Stimulated activated CD8-positive, alpha-beta memory T cell treated with anti-CD3 and anti-CD28 coated beads, Interleukin-4, amount 100 ng/mL, for 24 hours (primary cell): ENCODE measurements at places on chromosomes 2 and 18.

DNA sequence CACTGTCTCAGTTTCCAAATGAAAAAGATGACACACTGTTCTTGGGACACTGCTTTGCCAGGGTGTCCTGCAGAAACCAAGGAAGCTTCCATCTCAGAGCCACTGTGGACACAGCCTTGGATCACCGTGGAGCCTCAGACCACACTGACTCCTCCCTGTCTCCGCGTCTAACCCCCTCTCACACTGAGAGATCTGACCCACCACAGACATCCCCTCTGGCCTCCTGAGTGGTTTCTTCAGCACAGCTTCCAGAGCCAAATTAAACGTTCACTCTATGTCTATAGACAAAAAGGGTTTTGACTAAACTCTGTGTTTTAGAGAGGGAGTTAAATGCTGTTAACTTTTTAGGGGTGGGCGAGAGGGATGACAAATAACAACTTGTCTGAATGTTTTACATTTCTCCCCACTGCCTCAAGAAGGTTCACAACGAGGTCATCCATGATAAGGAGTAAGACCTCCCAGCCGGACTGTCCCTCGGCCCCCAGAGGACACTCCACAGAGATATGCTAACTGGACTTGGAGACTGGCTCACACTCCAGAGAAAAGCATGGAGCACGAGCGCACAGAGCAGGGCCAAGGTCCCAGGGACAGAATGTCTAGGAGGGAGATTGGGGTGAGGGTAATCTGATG is 113.4 kb upstream of the PKDCC start:
- no peak for DNase-seq

- no peak for DNase-seq
Observed at GRCh38 chr2:200356857-200357384, 50.4 kb downstream of the SPATS2L start.

- DNase-seq: no peak
Observed at GRCh38 chr2:171515672-171516298, 6.5 kb upstream of the CYBRD1 start.

DNA sequence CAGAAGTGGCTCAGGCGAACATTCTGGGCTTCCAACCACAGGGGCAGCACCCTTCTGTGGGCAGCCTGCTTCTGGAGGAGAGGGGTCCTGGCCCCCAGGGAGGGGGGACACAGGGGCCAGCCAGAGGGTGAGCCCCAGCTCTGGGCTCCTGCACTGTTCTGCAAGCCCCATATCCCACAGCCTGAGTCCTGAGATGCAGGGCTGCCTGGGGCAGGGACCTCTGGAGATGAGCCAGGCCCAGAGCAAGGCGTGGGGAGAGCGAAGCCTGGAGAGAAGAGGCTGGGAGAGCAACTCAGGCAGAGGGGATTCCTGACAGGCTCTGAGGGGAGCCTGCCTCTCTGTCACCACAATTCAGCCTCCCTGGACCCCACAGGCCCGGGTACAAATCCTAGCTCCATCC is 13.5 kb upstream of the PRSS56 start:
- no peak for DNase-seq

DNA sequence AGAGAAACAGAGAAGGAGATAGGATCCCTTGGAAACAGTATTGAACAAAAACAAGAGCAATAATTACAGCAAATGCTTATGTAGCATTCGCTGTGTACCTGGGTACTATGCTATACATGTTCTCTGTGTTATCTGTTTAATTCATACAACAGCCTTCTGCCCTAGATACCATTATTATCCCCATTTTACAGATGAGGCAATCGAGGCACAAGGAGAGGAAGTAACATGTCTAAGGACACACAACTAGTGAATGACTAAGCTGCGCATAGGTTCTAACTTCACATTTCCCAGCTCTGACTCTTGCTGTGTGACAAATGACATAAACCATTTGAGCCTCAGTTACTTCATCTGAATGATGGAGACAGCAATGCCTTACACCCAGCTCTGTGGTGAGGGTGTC is 70.5 kb downstream of the VSNL1 start:
- DNase-seq: no peak

DNA sequence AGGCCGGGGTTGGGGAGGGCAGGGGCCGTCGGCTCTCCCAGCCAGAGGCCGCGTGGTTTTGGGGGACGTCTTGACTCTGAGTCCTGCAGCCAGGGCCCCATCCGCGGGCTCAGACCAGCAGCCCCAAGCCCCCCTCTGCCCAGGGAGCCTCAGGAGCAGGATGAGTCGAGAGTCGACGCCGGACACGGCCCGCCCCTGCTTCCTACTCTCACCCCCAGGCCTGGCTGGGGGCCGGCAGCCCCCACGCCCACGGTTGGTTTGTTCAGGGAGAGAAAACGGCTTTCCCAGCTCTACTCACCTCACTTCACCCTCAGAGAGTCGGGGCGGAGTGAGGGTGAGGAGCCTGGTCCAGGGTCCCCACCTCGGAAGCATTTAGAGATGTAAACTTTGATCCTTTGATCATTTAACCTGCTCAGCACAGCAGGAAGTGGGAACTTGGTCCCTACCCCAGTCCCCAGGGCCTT is 6.9 kb downstream of the SNORC start:
- no peak for DNase-seq

GRCh38 chr2:126288362-126288761 is 367.6 kb upstream of the GYPC start:
- no peak for DNase-seq

DNA sequence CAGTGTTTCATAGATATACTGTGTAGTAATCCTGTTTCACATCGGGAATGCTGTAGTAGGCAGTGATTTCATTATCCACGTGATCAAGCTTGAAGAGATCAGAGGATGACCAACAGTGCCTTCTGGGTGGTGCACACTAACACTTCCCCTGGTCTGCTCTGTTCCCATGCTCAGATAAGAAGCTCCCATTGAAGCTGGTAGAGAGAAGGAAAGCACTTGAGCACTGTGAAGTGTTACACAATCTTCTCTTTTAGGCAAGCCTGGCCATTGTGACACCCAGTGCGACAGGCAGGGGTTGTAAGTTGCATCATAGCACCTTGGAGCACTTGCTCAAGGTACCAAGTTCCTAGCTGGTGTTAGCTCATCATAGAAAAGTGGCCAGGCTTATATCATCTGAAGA is 30.6 kb upstream of the GPD2 start:
- DNase-seq: no peak

DNA sequence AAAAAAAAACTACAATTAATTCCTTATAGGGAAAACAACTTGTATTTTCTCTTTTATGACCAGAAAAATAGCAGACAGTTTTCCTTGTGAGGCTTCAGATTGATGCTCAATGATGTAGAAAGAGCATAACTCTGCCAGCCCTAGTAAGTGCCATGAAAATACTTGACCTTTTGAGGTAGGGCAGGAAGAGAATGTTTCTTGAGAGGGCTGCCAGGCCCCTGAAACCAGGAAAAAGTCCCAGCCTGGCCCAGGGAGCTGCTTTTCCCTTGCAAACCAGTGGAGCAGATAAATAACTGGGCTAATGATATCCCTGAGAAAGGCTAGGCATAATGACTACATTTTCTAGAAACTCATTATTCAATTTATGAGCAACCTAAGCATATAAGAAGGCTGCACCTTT is 126.8 kb downstream of the SLC8A1 start:
- DNase-seq: no peak

- no peak for DNase-seq
Observed at GRCh38 chr18:26386002-26386401, 159.8 kb downstream of the TAF4B start.

DNA sequence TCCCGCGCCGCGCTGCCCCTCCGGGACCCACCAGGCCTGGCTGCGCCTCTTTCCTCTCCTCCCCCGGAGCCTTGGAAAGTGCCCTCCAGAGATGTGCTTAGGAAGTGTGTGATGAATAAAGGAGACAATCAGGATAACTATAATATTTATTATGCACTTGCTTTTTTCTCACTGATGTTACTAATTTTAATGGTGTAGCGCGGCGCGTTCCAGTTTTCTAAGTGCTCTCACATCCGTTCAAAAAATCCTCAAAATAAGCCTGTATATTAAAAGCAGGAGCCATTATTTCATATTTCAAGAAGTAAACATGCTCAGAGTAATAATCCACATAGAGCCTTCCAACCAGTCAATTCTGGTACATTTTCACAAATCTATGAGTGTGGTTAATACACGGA is 941 bp upstream of the MPPE1 start:
- DNase-seq: no peak

GRCh38 chr18:51639541-51639940 is 442.1 kb upstream of the MEX3C start:
- no peak for DNase-seq

GRCh38 chr2:141620372-141620771 is 510.4 kb downstream of the LRP1B start:
- no peak for DNase-seq

- no peak for DNase-seq
Observed at GRCh38 chr2:229749779-229750178, 35.4 kb upstream of the DNER start.

GRCh38 chr2:2648094-2648493 is 317.0 kb upstream of the MYT1L start:
- no peak for DNase-seq

- no peak for DNase-seq
Observed at GRCh38 chr2:134536296-134536695, 182.5 kb downstream of the TMEM163 start.

DNA sequence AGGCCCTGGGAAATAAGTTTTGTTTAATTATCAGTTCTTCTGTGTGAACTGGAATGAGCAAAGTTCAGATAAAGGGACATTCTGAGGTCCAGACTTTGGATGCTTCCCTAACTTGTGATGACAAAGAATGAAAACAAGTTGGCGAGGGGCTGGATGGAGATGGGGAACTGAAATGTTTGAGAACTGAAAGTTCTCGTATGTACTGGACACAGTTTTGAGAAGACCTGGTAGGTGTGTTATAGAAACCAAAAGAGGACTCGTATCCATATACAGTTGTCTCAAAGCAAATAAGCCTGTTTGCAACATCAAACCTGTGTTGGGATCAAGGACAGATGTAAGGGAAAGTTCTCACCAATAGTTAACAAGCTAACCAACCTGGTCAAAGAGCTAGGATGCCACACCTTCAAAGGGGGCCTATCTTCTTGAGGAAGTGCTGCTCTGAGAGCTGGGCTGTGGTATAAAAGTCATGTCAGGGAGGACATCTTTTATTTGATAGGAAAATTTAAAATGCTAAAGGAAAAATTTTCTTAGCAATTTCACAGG is at the start of gene UPP2:
Gene UPP2, plus strand, starts transcription at position 493 of the 543 bp plus-strand sequence. CDS start 188 bp downstream, outside the sequence.
- DNase-seq: no peak

GRCh38 chr2:61938511-61938910 is 33.0 kb downstream of the COMMD1 start:
- no peak for DNase-seq

GRCh38 chr2:192443831-192444230 is 249.1 kb upstream of the TMEFF2 start:
- no peak for DNase-seq

DNA sequence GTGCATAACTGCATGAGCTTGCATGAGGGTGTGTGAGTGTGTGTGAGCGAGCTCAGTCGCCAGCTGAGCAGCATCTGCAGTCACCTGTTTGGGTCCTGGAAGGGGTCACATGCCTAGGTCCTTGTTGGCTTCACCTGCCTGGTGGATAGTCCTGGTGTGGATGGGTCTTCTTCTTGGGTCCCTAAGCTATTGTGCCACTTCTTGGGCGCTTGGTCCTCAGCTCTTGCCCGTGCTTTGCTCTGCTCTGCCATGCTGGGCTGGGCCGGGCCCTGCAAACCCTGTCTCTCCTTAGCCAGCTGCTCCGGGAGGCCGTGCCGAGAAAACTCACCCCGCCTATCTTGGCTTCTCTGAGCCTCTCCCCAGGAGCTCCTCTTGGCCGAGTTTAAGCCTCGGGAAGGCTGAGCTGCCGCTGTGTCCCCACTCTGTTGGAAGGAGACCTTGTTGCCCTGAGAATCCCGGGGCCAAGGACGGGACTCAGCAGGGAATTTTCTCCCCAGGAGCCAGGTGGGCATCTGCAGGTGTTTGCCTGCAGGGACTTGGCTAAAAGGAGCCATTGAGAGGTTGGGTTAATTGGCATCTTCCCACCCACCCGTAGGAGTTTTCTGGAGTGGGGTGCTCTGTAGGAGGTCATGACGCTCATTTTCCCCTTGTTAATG is 300.8 kb downstream of the NDUFA10 start:
- no peak for DNase-seq

DNA sequence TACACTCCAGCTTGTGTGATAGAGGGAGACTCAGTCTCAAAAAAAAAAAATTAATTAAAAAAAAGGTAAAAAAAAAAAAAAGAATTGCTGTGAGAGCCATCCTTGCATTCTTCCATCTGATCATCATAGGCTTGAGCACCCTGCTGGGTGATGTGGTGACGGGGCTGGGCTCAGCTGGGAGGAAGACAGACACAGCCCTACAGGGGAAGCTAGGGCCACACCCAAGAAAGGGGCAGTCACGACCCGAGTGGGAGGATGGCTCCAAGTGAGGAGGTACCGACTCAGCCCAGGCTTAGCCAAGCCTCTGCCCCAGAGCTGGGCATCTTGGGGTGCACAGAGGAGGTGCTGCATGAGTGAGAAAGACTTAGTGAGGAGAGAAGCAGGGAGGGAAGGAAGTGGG is 165.5 kb downstream of the SH3RF3 start:
- DNase-seq: no peak

DNA sequence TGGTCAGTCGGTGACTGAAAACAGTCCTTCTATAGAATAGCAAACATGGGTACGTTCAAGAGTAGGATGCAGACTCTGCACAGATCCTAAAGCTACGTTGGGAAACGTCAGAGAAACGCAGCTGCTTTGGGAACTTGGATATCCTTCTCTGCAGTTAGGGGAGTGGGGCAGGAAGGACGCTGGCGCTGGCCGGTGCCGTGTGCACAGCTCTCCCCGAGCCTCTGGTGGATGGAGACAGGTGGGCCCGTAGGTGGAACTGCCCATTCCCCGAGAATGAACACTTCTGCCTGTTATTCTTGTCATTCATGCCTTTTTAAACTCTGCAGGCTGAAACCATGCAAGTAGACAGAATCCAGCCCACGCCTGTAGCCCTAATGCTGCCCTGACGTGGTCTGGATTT is 91.7 kb upstream of the MBOAT2 start:
- no peak for DNase-seq

- no peak for DNase-seq
Observed at GRCh38 chr2:122033778-122034177, 278.3 kb downstream of the TSN start.

GRCh38 chr2:178632729-178633128 is 152.5 kb downstream of the PLEKHA3 start:
- DNase-seq: no peak

DNA sequence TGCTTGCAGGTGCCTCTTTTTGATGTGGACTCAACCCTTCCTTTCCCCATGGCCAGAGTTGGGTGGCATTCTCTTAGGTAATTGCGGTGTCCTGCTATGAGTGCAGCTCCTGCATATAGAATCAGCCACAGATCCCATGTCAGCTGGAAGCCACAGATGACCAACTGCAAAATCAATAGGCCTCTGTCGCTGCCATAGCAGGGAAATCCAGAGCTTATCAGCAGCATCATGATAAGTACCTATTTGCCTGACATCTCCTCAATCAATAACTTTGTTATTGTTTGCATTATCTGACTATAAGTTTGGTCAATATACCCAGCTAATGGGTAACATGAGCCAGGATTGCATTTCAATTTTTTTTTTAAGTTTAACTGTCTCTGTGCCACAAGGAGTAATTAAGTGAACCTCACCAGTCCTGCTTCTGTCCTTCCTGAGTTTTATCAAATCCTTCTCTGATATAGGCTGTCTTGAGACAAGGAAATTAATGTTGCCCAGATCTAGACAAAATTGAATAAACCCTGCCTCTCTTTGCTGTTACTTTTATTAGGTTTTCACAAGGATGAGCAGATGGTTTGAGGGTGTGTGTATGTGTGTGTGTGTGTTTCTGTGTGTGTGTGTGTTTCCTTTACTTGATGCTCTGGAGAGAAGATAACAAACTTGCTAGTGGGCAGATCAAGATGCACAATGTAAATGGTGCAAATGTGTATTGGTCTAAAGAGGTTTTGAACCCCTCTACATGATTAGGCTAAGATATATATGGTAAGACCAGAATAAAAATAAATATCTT is 59.6 kb upstream of the CREB1 start:
- DNase-seq: no peak
